Pons (tissue), 1 donor: ENCODE measurements at places on chromosomes 12 and 14.

DNA sequence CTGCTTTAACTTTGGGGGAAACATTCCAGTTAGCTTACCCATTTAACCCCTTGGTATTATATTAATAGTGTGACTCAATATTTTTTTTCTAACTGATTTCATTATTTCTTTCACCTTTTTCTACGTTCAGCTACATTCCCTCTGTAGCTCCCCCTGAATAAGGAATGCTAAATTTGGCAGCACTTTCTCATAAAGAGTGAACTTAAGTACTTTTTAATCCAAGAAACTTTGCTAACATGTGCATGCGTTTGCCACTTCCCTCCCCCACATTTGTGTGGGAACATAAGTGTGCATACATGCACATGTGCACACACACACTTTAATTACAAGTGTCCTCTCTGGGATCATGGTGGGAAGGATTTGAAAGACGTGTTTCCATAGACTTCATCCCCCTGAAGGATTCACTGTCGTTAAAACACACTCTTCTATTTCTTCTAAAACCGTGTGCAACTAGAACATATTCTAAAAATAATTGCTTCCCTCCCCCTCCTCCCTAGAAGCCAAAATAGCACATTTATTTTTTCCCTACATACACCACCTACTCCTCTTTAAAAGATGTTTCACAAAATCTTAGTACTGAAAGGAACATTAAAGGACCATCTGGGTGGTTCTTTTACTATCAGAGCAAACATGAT is 142.6 kb downstream of the PPM1H start:
- no peak for DNase-seq

DNA sequence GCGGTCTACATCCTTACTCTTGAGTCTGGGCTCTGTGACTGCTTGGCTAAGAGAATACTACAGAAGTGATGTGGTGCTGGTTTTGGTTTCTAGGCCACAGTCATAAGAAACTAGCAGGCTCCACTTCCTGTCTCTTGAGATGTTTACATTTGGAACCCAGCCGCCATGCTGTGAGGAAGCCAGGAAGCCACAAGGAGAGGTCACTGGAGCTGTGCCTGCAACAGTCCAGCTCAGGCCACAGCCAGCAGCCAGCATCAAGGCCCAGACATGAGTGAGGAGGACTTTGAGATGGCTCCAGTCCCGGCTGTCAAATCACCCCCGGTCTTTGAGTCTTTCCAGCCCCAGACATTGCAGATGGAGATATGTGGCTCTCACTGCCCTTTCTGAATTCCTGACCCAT is 12.9 kb upstream of the FAM181A start:
- DNase-seq = no peak

DNA sequence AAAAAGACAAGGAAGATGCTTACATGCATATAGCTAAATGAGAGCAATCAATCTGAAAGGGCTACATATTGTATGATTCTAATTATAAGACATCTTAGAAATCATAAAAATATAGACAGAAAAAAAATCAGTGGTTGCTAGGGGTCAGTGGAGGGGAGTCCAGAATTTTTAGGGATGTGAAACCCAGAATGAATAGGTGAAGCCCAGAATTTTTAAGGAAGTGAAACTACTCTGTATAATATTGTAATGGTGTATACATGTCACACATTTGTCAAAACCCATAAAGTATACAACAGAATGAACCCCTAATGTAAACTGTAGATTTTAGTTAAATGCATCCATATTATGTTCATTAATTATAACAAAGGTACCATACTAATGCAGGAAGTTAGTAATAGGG is 713.2 kb downstream of the FLRT2 start:
- no peak for DNase-seq

DNA sequence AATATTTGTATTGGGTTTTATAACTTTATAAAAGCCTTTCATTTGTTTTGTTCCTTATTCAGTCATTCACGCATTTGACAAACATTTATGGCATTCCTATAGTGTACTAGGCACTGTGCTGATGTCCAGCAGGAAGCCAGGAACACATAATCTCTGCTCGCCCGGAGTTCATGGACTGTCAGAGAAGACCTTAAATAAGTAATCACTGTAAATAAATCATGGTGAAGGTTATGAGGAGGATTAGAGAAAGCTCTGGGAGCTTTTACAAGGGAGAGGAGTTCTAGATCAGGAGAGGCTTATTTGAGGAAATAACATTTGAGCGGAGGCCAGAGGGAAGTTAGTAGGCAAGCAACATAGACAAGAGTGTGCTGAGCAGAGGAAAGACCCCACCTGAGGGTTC is 1.4 kb upstream of the RDH11 start:
- no peak for DNase-seq

DNA sequence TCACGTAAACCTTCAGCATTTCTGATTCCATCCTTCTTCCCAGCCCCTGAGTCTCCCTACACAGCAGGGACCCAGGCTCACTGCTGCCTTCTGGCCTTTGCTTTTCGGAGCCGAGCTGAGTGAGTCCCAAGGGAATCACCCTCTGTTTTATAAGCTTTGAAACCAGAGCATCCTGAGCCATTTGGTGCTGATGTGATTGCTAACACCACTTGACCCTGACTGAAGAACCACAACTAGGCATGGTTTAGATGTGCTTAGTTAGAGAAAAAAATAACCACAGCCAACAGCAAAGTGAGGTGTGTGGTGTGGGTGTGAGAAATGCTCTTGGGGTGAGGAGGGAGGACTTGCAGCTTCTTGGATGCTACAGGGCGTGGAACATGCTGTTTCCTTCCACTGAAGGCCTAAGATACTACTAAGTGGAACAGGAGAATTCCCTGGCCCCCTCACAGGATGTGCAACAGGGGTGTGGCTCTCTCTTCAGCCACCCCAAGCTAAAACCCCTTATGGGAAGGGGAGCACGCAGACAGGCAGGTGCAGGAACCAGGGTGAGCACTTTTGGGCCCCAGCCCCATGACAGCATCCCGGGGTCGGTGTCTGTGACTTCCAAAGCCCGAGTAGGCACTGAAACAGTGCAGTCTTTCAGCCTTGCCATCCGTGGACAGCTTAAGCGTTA is at the start of gene TC2N:
Gene TC2N (minus strand): TSS at position 221 of the 673 bp plus-strand sequence. CDS start 53,767 bp downstream, outside the sequence.
- no peak for DNase-seq

- DNase-seq = no peak
Observed at GRCh38 chr14:41634286-41634685, 27.6 kb downstream of the LRFN5 start.

GRCh38 chr12:128802756-128803155 is 21.0 kb downstream of the SLC15A4 start:
- DNase-seq = no peak

GRCh38 chr12:92912052-92912451 is 17.0 kb downstream of the EEA1 start:
- peak; percentile 37 for DNase-seq

GRCh38 chr14:74324931-74325361 is 22.2 kb upstream of the ABCD4 start:
- peak; percentile 36 for DNase-seq
